ENCODE measurements at places on chromosomes 12 and 14.
A peak's percentile ranks its signal among the peaks of the same experiment; 100 is the strongest.

DNA sequence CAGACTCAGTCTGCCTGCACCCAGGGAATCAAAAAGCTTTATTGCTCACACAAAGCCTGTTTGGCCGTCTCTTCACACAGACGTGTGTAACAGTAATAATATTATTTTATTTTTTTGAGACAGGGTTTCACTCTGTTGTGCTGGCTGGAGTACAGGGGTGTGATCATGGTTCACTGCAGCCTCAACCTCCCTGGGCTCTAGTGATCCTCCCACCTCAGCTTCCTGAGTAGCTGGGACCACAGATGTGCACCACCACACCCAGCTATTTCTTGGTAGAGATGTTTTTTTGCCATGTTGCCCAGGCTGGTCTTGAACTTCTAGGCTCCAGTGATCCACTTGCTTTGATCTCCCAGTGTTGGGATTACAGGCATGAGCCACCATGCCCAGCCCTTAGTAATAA is 88.4 kb upstream of the DCD start:
- no peak for DNase-seq

DNA sequence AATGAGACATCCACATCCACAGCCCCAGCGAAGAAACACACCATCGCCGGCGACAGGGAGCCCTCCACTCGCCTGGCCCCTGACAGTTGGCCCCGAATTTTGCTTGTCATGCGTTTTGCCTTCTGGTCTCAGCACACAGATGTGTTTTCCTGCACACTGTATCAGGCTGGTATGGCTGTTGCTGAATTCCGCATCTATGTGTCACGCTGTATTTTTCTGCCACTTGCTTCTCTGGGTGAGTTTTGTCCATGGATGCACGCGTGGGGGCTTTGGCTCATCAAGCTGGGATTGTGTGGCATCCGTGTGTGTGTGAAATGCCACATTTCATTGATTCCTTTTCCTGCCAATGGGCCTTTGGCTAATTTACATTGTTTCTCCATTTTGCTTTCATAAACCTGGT is 26.5 kb downstream of the ARL6IP4 start:
- no peak for DNase-seq

DNA sequence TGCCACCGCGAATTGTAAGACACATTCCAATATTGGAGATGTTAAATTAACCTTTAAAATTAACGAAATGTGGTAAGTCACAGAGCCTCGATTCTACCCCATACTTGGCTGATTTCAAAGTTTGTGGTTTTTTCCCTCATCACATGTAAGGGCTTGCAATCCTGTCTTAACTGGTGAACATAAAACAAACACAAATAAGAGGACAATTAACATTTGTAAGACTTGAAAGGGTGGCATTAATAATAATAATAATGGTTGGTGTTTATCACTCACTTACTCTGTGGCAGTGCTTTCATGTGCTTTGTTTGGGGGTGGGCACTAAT is 26.6 kb downstream of the PPFIBP1 start:
- no peak for DNase-seq

DNA sequence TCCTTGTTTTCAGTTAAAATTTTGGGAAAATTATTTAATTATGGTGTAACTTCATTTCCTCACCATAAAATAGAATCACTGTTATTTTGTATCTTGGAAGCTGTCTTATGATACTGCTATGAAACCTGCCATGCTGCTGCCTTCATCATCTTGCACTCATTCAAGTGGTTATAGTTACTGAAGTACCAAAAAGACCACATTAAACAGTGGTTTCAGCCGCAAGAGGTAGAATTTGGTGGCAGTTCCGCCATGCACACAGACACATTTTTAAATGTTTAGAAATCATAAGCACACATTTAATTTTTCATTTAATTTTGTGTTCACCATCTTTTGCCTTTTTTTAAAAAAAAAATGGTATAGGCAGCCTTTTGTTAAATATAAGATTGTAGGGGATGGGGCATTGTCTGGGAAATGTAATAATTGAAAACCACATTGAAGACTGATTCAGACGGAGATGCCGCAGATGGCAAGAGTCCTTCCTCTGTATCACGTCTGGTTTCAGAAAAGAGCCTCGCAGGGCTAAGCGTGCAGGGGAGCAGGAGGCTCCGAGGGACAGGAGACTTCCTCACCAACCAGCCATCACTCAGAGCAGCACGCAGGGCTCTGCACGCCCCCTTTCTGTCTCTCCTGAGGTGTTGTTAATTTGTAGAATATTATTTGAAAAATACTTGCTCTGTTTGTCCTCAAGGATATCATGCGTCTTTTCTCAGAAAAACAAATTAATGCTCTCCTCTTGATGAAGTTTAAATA is 115.2 kb upstream of the PELI2 start:
- no peak for DNase-seq

GRCh38 chr12:44285321-44285960 is 449.6 kb downstream of the TMEM117 start:
- no peak for DNase-seq

DNA sequence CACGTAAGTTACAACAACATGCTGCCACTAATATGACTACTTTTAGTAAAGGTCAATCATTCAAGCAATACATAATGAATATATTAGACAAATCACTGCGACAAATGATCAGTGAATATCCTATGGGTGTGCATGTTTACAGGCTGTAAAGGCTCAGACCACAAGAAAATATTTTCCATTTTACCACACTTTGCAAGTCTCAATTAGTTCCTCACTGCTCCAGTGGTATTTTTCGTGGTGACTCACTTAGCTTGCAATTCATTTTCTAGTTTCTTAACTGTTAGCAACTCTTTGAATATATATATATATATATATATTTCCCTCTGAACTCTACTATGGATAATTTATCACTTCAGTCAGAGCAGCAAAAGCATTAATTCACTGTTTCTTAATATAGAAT is 96.9 kb downstream of the EML5 start:
- DNase-seq = no peak

DNA sequence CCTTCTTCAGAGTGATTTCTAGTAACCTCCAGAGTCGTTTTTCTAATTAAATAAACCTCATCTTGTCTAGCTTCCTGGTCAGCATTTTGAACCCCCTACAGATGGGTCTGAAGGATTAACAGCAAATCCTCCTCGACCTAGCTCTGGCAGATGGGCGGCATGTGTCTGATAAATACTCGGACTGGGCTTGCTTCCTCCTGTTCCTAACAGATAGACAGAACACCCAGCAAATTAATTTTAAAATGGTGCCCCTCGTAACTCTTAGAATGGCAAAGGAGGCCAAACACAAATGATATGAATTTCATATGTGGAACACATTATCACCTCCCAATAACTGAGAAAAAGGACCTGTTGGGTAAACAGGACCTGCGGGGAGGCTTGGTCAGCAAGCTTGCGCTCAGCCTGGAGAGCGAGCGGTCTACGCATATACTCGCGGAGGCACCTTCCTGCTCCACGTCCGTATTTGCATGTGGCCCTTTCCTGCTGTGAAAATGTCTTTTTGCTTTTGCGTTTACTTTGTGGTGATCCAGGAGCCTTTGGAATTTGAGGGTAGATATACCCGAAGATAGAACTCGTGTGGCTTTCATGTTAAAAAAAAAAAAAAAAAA is 79.6 kb downstream of the OTX2 start:
- DNase-seq = peak; percentile 37

DNA sequence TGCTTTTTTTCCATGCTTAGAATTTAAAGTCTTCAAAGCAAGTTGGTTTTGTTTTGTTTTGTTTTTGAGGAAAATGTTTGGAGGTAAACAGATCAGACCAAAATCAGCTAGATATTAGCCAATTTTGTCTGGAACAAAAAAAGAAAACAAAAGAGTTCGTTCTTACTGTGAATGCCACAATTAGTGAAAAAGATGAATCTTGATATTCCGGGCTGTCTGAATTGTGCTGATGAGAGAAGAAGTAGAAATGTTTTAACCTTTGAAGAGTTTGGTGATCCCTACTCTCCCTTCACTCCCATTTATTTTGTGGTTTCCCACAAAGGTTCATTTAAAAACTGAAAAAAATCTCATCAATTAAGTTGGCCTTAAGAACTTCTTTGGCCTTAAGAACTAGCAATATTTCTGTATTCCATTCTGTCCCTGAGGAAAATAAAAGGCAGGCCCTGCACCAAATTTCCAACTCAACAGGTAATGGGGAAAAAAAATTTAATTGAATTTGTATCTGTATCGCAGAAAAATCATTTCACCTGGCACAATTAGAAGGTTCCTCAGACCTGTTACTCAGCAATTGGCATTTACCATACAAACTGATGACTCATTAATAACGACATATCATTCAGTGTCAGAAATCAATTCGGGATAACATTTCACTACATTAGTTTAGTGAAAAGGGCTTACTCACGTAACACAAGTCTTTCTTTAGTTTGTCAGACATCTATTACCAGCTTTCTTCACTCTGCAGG is 562 bp upstream of the GLIPR1L2 start:
- no peak for DNase-seq

Data from T47D (cell line).